Activated naive CD4-positive, alpha-beta T cell treated with anti-CD3 and anti-CD28 coated beads, Interleukin-2, amount 10 ng/mL, durations not matched to agents 7 days and 5 days (primary cell): ENCODE measurements at places on chromosomes 3 and 15.

GRCh38 chr3:44529927-44530326 lies 25.1 kb upstream of the ZKSCAN7 start:
- H3K4me1 ChIP-seq: no peaks in the 10 kb centered on the region
- DNase-seq: peak; percentile 51
- H3K27ac ChIP-seq: no peak overlapping the region
- no peak overlapping the region for H3K4me3 ChIP-seq

DNA sequence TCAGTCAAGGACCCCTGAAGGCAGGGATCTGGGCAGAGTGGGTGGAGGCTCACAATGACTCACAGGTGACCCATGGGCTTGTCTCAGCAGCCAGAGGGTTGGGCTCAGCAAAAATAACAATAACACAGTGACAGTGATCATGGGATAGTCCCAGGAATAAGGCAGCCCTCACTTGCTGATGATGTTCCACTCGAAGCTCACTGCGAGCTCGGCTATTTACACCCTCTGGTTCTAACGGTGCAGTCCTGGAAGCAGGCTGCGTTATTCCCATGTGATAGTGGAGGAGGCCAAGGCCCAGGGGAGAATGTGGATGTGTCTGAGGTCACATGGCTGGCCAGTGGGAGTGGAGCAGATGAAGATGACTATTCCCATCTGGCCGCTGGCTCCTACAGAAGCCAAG lies 16.2 kb downstream of the CCDC33 start:
- peaks cover 29% of the 10 kb centered on the region for H3K27me3 ChIP-seq
- H3K27ac ChIP-seq: no peak overlapping the region
- no peaks in the 10 kb centered on the region for H3K36me3 ChIP-seq
- no peak for DNase-seq
- no peak overlapping the region for H3K4me3 ChIP-seq

DNA sequence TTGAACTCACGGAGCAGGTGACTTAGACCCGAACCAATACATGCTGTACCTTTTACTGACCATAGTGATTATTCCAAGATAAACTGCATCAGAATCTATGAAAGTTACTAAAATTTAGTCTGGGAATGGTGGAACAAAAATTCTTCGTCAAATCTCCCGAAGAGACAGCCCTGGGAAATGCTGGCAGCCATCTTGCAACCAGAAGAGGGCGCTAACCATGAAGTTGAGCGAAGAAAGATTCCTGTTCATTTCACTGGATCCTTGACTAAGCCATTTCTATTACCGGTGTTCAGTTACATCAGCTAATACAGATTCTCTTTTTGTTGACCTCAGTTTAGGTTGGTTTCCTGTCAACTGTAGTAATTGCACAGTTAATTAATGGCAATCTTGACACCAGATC lies 199.6 kb downstream of the SLC9A9 start:
- no peaks in the 10 kb centered on the region for H3K27me3 ChIP-seq
- H3K27ac ChIP-seq: no peak overlapping the region
- no peak for DNase-seq

- DNase-seq: no peak
- peaks cover 36% of the 10 kb centered on the region for H3K36me3 ChIP-seq
- no peak overlapping the region for H3K4me3 ChIP-seq
- H3K27ac ChIP-seq: no peak overlapping the region
- no peaks in the 10 kb centered on the region for H3K4me1 ChIP-seq
- no peaks in the 10 kb centered on the region for H3K27me3 ChIP-seq
These were observed 10.8 kb downstream of the CDAN1 start for GRCh38 chr15:42726114-42726513.

DNA sequence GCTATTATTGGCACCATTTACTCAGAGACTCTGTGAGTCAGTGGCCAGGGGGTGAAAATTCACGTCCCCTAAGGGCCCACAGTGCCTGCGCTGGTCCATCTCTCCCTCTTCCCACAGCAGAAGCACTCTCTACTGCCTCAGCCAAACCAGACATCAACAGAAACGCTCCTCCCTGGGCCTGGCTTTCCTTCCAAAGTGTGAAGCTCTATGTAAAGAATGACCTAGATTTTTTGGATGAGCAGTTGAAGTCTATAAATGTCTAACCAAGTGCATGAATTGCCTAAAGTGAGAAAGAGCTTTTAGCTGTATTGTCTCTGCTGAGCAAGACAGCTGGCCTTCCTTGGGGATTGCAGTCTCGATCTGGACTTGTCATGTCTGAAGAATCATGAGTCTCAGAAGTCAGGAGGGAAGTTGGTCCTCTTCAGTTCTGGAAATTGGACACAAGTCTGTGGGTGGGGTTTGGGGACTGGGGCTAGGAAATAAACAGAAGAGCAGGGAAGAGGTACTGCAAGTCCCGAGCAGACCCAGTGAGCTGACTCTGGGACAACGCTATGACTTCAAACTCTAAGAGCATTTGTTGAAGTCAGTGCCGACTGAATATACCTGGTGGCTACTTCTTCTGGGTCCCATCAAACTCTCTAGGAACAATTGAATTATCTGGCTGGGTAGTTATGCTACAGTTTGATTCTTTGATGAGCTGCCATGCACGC lies 29.0 kb downstream of the RASGRP1 start:
- no peak overlapping the region for H3K4me3 ChIP-seq
- peaks cover 94% of the 10 kb centered on the region for H3K4me1 ChIP-seq
- H3K36me3 ChIP-seq: peaks cover 82% of the 10 kb centered on the region
- DNase-seq: no peak
- no peaks in the 10 kb centered on the region for H3K27me3 ChIP-seq
- H3K27ac ChIP-seq: no peak overlapping the region
